ENCODE measurements at places on chromosomes 2 and 18. TPM values are rescaled to one million over a fixed set of nuclear protein-coding genes. Genes with fewer than 3 reads are reported as not detected.

GRCh38 chr18:36717422-36718110 is 111.2 kb downstream of the TPGS2 start:
- DNase-seq: no peak
- H3K36me3 ChIP-seq: no peaks in the 10 kb centered on the region
- H3K4me1 ChIP-seq: no peaks in the 10 kb centered on the region
- no peak overlapping the region for H3K4me3 ChIP-seq
- no peak overlapping the region for H3K27ac ChIP-seq
- peaks cover 2% of the 10 kb centered on the region for H3K27me3 ChIP-seq

GRCh38 chr2:182616471-182617393 is 99.3 kb upstream of the DNAJC10 start:
- DNase-seq: no peak
- no peak overlapping the region for H3K4me3 ChIP-seq
- H3K36me3 ChIP-seq: no peaks in the 10 kb centered on the region

FTCDNL1 gene
- total RNA-seq: 2.6 TPM

FEV gene
- not detected for total RNA-seq

All from T-cell (primary cell).